ENCODE measurements at places on chromosomes 1 and 21.
A peak's percentile ranks its signal among the peaks of the same experiment; 100 is the strongest.

- no peak for DNase-seq
Observed at GRCh38 chr1:203065986-203066385, 19.8 kb downstream of the MYOG start.

DNA sequence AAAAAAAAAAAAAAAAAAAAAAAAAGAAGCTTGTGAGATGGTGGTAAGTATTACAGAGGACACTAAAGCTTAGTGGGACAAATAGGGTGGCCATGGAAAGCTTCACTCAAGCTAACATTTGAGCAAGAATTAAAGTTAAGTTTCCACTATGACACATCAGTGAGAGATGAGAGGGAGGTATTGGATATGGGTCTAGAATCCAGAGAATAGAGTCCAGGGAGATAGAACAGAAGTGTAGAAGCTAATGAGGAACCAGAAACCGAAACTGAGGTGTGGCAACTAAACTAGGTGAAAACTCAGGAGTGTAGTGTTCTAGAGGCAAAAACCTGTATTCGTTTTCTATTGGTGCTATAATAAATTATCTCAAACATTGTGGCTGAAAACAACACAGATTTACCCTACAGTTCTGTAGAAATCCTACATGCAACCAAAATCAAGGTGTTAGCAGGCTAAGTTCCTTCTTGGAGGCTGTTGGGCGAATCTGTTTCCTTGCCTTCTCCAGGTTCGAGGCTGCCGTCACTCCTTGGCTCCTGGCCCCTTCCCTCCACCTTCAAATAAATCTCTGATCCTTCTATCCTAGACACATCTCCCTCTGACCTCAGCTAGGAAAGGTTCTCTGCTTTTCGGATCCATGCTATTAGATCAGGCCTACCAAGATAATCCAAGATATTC, 36.2 kb downstream of the PTP4A2 start:
- DNase-seq: no peak

- no peak for DNase-seq
Observed at GRCh38 chr1:28509705-28510272, 3.9 kb downstream of the RCC1 start.

DNA sequence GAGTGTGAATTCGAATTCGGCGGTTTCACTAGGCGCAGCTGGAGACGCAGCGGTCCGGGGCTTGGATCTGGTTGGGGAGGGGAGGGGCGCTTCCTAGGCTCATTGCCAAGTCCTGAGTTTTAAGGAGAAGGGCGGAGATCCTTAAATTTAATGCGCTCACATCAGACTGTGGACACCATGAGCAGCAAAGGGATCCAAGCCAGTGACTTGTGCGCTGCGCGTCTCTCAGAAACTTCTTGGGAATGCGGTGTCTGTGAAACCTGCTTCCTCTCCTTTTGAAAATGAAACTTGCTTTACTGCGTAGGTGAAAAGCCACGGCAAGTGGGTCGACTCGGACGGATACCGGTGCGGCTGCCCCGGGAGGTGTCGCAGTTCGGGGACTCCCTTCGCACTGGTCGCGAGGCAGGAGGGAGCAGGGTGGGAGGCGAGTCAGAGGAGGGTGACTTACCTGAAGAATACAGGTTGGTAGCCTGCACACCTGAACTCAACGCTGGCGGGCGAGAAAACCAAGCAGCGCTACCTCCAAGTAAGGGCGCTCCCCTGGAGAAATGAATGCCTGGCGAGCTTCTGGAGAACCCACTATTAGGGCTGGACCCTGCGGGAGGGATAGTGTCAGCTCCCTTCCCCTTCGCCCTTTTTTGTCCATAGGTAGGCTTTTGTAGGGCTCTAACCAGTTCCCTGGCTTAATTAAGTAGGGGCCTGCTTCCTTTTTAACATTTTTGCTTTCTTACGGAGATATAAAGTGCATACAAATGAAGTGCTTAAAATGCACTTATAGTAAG, 992 bp downstream of the TENT5C start:
- DNase-seq: peak; percentile 49

DNA sequence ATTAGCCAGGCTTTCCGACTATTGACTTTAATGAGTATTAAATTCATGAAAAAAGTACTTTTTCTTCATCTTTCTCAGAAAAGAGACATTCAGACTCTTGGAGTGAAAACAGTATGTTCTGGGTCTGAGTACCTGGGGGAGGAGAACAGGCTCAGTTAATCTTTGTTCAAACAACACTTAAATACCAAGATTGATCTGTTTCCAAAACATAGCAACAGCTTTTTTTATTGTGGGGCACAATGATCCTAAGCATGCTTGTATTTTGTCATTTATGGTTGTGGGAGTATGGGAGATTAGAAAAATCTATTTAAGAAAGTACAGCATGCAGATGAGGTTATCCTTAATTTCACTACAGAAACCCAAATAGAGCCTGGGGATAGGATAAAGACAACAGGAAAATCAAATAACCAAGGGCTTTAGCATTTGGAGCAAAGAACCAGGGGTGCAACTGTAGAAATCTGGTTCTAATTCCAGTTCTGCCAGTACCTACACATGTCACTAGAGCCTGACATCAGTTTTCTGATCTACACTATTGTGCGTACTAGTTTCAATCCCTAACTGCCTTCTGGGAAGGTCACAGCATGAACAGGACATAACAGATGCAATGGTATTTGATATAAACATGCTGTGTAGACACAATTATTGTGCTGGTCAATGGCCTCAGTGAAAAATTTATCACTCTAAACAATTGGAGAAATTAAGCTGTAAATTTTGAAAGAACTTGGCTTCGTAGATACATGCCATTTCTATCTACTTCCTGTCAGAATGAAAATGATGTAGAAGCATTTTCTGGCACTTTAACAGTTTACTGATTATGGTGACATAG, 91.2 kb downstream of the KCNK1 start:
- DNase-seq: no peak

DNA sequence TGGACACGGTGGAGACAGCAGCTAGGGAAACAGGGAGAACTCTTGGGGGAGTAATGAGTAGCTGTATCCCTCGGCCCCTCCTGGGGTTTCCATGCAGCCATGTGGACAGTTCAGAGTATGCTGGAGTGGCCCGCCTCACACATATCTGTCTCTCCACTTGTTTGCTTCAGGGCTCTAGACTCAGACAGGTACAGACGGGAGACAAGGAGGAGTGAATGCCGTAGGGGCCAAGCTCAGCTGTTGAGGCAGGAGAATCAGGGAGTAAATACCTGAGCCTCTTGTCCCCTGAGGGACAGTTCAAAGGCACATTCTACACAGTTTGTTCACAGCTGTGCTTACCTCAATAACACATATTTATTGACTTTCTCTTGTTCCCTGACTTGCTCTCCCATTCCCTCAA, 7.7 kb upstream of the PTGFRN start:
- no peak for DNase-seq

GRCh38 chr1:91007827-91008226, 14.0 kb downstream of the ZNF644 start:
- no peak for DNase-seq

- peak; percentile 33 for DNase-seq
Observed at GRCh38 chr1:230972855-230973271, 5.8 kb downstream of the TTC13 start.

- DNase-seq: no peak
Observed at GRCh38 chr1:43004587-43005459, 46.2 kb upstream of the SLC2A1 start.

GRCh38 chr1:234655328-234656069, 45.5 kb upstream of the IRF2BP2 start:
- DNase-seq: peak; percentile 37

- DNase-seq: no peak
Observed at GRCh38 chr1:56910441-56910985, 55.3 kb downstream of the C8B start.

DNA sequence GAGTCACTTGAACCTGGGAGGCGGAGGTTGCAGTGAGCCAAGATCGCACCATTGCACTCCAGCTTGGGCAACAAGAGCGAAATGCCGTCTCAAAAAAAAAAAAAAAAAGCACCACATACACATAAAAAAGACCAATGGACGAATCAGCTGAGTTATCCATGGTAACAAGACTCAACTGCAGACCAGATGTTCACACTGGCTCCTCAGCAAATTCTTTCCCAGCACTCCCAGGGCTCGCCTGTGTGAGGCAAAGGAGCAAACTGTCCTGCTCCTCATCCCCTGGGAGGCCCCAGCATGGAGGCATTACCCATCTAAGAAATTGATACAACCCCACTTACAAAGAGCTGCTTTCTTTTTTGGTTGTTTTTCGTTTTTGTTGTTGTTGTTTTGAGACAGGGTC, 3.1 kb downstream of the TMEM234 start:
- DNase-seq: no peak

- no peak for DNase-seq
Observed at GRCh38 chr1:246591504-246591903, 25.2 kb downstream of the CNST start.

DNA sequence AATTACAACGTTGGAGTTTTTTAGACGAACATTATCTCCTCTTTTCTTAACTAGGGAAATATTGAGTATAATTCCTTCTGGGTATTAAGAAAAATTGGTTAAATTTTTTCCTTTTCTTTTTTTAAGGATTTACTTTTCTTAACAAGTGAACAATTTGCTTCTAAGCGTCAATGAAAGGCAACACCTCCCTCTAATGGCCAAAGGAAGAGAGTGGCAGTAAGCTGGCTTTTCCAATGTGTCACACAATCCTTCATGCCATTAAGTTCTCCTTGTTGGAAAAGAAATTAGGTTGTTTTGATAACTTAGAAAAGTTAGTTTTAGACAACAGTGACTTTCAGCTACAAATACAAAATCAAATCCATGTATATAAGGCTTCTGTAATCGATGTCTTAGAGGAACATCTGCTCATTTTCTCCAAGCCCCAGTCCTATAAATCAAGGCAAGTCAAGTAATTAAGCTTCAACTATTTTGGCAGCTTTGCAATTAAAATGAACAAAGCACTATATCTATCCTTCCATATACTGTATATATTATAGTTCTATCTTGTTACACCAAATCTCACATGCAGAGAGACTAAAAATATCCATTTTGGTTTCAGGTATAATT, 62.8 kb downstream of the EDEM3 start:
- DNase-seq: peak; percentile 12

DNA sequence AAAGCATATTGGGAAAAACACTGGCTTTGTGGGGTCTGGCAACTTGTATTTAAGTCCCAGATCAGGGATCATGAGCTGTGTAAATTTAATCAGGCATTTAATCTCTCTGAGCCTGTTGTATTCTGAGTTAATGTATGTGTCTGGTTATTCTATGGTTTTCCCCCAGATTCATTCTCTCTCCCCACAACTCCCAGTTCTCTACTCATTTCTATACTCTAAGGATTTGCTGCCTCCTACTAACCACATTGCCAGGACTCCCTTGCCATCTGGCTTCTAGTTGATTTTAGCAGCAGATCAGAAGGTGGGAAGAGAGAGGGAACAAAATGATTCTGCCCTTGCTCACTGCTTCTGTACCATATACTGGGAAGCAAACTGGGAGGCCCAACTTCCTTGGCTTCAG, 31.4 kb upstream of the S1PR1 start:
- DNase-seq: no peak

GRCh38 chr1:223228201-223228600, 85.2 kb upstream of the TLR5 start:
- no peak for DNase-seq

- DNase-seq: no peak
Observed at GRCh38 chr21:46081862-46082712, 15.8 kb upstream of the COL6A2 start.

DNA sequence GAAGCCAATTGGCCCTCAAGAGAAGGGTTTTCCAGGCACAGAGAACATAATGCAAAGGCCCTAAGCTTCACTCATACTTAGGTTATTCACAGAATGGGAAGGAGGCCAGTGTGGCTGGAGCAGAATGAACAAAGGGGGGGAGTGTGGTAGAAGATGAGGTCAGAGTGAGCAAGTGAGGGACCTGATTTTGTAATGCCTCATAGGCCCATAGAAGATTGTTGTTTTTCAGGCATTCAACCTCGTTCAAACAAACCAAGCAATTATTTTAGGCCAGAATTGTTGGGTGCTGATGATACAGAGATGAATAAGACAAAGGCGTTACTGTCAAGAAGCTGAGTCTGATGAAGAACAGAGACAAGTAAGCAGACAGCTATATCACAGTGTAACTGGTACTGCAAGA, 54.5 kb upstream of the RAP1A start:
- DNase-seq: peak; percentile 71

DNA sequence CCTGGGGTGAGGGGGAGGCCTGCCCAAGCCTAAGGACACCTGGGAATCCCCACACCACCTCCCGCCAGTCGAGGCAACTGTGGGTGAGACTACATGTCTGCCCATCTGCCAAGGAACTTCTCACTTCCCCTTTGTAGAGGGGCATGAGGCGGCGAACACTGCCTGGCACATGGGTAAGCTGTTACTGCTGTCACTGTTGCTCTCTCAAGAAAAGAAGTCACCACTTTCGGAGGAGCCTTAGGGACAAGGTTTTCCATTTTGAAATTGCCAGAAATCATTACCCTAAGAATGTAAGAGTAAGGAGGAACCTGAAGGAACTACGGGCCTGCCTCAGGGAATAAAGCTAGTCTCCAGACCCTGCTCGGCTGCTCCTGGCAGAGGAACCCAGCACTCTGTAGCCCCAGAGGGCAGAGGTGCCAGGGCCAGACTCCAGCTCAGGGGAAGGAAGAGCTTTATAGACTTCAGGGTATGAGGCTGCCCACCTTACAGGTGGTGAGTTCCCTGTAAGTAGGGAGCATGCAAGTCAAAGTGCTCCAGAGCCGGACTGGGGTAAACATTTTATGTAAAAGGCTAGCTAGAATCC, 23.3 kb downstream of the SLC2A1 start:
- no peak for DNase-seq

GRCh38 chr21:44072111-44072510, 35.1 kb upstream of the PWP2 start:
- DNase-seq: no peak

DNA sequence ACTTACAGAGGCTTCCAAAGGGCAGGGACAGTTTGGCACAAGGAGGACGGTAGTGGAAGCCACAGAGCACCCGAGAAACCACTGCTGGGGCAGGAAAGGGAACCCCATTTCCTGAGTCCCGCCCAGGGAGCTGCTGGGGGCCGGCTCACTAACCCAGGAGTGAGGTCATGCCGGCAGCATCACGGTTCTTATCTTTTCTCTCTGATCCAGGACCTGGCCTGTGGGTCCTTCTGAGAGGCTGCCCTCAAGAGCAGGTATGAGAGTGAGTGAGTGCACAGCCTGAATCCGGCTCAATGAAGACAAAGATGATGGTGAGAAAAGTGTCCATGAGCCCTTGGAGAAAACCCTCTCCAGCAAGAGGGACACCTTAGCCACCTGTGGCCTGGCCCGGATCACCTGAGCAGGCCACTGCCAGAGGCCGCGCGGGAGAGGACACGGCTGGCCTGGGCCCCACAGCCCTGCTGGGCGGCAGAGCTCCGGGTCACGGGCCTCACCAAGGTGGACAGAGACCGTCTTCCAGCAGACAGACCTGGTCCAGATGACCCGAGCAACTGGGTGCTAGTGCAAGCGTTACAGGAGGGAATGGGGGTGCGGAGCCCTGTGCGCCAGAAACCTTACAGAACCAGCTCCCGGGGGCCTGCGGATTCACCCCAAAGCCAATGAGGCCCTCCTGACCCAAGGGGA, 94.9 kb downstream of the RIPK4 start:
- DNase-seq: peak; percentile 66

- DNase-seq: no peak
Observed at GRCh38 chr1:236144033-236144432, 1.7 kb downstream of the GPR137B start.

GRCh38 chr1:101188331-101188730, 48.5 kb upstream of the S1PR1 start:
- DNase-seq: peak; percentile 44

GRCh38 chr1:8578936-8579335, 238.5 kb downstream of the RERE start:
- no peak for DNase-seq

- DNase-seq: no peak
Observed at GRCh38 chr1:174964972-174965361, 34.8 kb upstream of the CACYBP start.

Measured in Daoy (cell line).